Naive B cell (primary cell): ENCODE measurements at places on chromosomes 2 and 18.

DNA sequence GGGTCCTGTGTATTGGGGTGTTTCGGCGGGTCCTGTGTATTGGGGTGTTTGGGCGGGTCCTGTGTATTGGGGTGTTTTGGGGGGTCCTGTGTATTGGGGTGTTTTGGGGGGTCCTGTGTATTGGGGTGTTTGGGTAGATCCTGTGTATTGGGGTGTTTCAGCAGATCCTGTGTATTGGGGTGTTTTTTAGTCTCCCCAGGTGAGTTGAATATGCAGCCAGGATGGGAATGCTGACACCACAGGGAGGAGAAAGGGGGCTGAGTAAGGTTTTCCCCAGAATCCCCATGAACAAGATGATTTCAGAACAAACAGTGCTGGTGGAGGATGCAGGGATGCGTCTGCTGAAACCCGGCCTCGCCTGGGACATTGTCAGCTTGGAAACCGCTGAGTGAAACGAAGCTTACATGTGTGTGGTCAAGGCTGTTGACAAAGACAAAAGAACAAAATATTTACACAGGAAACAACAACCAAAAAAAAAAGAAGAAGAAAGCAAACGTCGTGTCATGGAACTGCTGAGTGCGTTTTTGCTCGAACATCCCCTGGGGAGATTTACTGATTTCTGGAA is 88.5 kb upstream of the ODC1 start:
- H3K27ac ChIP-seq: no peak overlapping the region
- H3K4me3 ChIP-seq: no peak overlapping the region
- no peak for DNase-seq
- H3K27me3 ChIP-seq: peaks cover 15% of the 10 kb centered on the region
- H3K4me1 ChIP-seq: peaks cover 9% of the 10 kb centered on the region

DNA sequence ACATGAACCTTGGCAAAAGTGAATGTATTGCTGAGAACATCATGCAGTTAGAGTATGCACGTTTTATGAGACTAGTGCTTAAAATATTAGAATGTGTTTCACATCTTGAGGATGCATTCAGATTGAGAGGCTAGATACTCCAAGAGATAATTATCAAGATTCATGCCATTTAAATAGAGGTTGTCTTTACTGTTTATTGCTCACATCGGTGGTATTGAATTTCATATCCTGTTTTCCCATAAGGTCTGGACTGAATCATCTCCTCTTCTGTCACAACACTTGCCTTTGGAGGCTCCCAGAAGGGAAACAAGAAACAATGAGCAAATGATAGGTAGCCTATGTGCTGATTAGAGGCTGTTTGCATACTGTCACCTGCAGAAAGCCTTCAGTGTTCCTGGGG is 83.8 kb downstream of the CLHC1 start:
- no peak overlapping the region for H3K4me3 ChIP-seq
- H3K4me1 ChIP-seq: peaks cover 42% of the 10 kb centered on the region
- no peaks in the 10 kb centered on the region for H3K27me3 ChIP-seq

GRCh38 chr2:118295592-118296390 is 207.5 kb downstream of the INSIG2 start:
- no peak overlapping the region for H3K4me3 ChIP-seq
- H3K4me1 ChIP-seq: no peaks in the 10 kb centered on the region
- H3K27ac ChIP-seq: no peak overlapping the region
- no peaks in the 10 kb centered on the region for H3K36me3 ChIP-seq
- no peak for DNase-seq

DNA sequence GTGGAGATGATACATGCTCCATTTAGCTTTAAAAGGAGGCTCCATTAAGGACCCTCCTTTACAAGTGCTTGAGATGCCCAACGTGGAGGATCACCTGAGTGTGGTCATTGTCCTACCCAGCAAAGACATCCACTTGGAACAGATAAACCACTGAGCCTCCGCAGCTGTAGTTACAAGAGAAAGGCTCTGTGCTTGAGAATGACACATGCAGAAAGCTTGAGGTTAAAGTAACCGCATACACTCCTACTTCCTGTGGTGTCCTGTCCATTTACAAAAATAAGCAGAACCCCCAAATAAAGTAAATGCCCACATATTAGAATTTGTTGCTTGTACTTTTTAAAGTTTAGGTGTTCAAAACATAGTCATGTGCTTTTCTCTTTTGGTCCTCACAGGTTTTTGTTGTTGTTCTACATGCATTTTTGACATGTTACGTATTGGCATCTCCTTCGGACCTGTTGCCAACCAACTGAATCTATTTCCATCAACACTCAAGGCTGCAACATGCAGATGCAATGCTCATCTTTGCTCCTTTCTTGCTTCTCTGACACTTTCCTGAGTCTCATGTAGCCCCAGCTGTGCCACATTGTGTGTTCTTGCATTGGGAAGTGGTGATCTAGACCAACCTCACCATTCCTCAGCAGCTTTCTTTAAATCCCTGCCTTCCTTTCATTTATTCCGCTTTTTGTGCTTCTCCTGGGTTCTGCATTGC is 56.0 kb downstream of the SERPINB7 start:
- no peak for DNase-seq
- H3K4me1 ChIP-seq: peaks cover 11% of the 10 kb centered on the region
- H3K36me3 ChIP-seq: no peaks in the 10 kb centered on the region
- H3K27me3 ChIP-seq: peaks cover 10% of the 10 kb centered on the region

DNA sequence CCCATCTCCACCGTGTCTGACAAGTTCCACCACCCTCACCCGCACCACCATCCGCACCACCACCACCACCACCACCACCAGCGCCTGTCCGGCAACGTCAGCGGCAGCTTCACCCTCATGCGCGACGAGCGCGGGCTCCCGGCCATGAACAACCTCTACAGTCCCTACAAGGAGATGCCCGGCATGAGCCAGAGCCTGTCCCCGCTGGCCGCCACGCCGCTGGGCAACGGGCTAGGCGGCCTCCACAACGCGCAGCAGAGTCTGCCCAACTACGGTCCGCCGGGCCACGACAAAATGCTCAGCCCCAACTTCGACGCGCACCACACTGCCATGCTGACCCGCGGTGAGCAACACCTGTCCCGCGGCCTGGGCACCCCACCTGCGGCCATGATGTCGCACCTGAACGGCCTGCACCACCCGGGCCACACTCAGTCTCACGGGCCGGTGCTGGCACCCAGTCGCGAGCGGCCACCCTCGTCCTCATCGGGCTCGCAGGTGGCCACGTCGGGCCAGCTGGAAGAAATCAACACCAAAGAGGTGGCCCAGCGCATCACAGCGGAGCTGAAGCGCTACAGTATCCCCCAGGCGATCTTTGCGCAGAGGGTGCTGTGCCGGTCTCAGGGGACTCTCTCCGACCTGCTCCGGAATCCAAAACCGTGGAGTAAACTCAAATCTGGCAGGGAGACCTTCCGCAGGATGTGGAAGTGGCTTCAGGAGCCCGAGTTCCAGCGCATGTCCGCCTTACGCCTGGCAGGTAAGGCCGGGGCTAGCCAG is 1.2 kb downstream of the ONECUT2 start:
- H3K4me3 ChIP-seq: peak overlapping the region; percentile 63
- peak overlapping the region; percentile 89 for H3K27ac ChIP-seq
- peaks cover 64% of the 10 kb centered on the region for H3K4me1 ChIP-seq
- no peak for DNase-seq

- no peak overlapping the region for H3K4me3 ChIP-seq
- no peak for DNase-seq
- peaks cover 7% of the 10 kb centered on the region for H3K4me1 ChIP-seq
- H3K27me3 ChIP-seq: no peaks in the 10 kb centered on the region
Observed at GRCh38 chr2:112885506-112885902, 25.5 kb upstream of the IL37 start.

GRCh38 chr2:232345251-232345650 is 33.3 kb upstream of the ALPP start:
- DNase-seq: no peak
- peaks cover 7% of the 10 kb centered on the region for H3K36me3 ChIP-seq
- H3K27ac ChIP-seq: no peak overlapping the region
- H3K4me1 ChIP-seq: no peaks in the 10 kb centered on the region
- no peak overlapping the region for H3K4me3 ChIP-seq
- peaks cover 13% of the 10 kb centered on the region for H3K27me3 ChIP-seq

GRCh38 chr18:22796113-22796512 is 137.0 kb upstream of the RBBP8 start:
- H3K36me3 ChIP-seq: no peaks in the 10 kb centered on the region
- DNase-seq: no peak
- H3K4me1 ChIP-seq: peaks cover 8% of the 10 kb centered on the region
- no peak overlapping the region for H3K27ac ChIP-seq

DNA sequence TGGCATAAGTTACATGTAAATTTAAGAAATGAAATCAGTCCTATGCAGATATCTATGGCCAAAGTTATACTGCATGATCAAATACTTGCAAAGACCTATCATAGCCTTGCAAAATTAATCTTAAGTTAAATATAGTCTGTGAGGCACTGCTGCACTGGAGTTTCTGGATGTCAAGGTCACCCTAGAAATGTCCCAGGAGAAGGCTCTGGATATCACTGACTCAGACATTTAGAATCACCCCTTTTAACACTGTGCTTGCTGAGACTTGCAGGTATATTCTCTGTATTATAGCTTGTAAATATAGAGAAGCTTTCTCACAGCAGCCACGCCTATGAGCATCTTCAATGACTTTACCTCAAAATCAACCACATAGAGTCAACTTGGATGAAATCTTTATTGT is 51.5 kb downstream of the ETAA1 start:
- no peaks in the 10 kb centered on the region for H3K36me3 ChIP-seq
- H3K27me3 ChIP-seq: peaks cover 8% of the 10 kb centered on the region
- H3K4me3 ChIP-seq: no peak overlapping the region

DNA sequence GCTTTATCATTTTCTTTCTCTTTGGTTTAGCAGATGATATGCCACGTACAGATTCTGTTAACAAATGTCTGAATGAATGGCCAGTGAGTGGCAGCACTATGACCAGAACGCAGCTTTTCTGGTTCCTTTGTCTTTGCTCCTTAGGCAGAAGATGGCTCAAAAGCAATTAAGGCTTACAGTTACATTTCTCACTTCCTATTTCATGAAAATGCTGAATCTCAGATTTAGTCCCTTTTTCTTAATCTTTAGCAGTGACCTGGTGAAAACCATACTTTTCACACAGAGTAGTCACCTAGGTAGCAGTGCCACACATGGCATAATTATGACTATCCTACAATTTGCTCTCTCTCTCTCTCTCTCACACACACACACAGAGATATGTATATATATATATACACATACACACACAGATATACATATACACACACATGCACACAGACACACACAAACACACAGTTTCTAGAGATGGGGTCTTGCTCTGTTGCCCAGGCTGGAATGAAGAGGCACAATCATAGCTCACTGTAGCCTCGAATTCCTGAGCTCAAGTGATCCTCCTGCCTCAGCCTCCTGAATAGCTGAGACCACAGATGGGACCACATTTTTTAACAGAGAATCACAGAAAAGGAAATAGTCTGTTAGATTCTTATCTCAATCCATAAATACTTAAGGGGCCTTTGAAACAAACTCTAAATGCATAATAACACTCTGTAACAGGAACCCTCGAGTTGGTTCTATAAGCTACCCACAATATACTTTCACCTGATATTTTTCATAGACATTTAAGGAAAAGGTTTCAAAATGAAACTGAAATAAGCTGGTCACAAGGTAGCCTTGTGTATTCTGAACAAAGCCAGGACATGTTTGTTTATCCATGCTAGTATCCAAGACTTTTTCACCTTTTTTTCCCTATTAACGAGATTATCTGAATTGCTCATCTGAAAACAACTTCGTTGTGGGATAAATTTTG is 11.6 kb downstream of the PDE6D start:
- no peak for DNase-seq
- no peak overlapping the region for H3K4me3 ChIP-seq
- H3K27ac ChIP-seq: no peak overlapping the region
- H3K36me3 ChIP-seq: no peaks in the 10 kb centered on the region

- peak overlapping the region; percentile 19 for H3K4me3 ChIP-seq
- H3K27ac ChIP-seq: no peak overlapping the region
- peaks cover 20% of the 10 kb centered on the region for H3K4me1 ChIP-seq
- H3K27me3 ChIP-seq: peaks cover 37% of the 10 kb centered on the region
- H3K36me3 ChIP-seq: no peaks in the 10 kb centered on the region
Observed at GRCh38 chr2:240437551-240437860, 2.0 kb downstream of the GPC1 start.

GRCh38 chr2:73076701-73077423 is 5.3 kb upstream of the SFXN5 start:
- DNase-seq: no peak
- no peak overlapping the region for H3K4me3 ChIP-seq
- no peaks in the 10 kb centered on the region for H3K36me3 ChIP-seq

DNA sequence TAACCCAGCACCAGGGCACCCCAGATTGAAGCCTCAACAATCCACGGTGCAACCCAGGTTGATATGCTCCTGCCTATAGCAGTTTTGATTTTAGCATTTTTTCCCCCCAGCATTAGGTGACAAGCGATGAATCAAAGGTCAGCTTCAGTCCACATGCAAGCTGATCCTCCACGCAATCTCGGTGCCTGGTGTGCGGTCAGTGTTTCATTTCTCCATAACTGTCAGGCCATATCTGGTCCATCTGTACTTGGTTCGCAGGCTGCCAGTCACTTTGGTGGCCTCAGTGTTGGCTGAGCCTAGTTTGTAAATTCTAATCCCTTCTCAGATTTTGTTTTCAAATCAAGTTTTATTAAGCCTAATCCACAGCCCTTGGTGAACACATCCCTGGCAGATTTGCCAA is 30.2 kb downstream of the KCNG3 start:
- no peaks in the 10 kb centered on the region for H3K4me1 ChIP-seq
- no peak overlapping the region for H3K27ac ChIP-seq
- no peak overlapping the region for H3K4me3 ChIP-seq
- H3K36me3 ChIP-seq: no peaks in the 10 kb centered on the region
- DNase-seq: no peak

DNA sequence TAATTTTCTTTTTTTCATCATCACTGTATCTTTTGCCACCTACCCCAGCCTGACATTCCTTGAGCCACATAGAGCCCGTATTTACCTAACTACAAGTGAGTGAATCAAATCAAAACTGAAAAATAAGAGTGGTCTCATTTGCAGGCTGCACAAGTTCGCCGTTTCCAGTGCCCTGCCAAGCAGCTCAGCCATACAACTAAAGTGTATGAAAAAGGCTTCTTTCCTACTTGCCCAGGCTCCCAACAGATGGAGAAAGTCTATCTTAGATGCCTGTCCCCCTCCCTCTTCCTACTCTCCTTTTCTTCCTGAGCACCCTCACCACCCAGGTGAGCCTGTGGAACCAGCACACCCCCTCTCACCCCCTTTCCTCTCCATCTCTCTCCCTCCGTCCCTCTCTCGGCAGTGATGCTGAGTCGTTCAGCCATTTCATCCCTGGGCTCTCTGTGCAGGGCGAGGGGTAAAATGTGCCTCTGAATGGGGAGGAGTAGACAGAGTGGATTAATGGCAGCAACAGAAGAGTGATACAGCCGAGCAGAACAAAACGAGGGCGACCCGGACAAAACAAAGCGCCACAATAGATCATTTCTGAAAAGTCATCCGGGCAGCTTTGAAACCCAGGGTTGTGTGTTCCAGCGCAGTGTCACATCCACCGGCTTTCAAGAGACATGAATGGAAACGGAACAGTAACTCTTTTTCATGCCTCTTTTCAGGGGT is 65.0 kb upstream of the POU3F3 start:
- peaks cover 7% of the 10 kb centered on the region for H3K27me3 ChIP-seq
- H3K27ac ChIP-seq: no peak overlapping the region
- no peak for DNase-seq
- H3K4me3 ChIP-seq: no peak overlapping the region
